PC-9 (cell line): ENCODE measurements at places on chromosomes 3 and 15.

DNA sequence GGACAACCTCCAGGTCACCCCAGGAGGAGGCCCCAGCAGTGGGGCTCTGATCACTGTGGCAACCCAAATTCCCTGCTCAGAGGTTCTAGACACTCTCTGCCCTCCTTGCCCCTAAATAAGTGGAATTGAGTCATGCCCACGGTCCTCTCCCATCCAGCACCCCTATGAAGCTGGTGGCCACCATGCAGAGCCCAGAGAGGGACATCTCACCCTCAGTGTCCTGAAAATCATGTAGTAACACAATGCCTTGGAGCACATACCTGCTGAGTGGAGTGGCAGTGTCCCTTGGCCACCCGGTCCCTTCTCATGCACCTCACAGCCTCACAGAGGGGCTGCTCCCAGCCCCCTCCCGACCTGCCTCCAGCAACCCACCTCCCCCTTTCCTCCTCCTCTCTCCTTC, 114.3 kb upstream of the MEF2A start:
- no peak for DNase-seq

DNA sequence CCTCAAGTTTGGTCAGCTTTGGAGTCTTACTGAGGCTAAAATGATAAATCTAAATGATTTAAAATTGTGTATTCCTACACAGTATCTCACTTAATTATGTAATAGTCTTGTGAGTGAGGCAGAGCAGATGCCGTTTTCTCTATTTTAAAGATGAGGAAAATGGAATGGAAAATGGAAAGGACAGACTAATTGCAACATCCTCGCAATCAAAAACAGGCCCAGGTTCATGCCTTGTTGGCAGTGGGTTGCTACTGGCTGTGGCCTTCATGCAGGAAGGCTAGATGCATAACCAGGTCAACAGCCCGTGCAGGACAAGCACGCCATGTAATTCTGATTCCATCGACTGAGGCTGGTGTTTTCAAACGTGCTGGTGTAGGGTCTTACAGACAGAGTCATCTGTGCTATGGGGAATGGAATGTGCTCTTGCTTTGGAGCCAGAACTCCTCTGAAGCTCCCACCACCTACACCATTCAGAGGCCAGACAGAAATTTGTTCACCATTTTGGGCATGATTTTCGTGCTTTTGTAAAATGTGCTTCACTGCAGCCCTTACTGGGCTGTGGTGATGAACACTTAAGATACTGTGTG, 37.9 kb downstream of the MLH1 start:
- DNase-seq = no peak

DNA sequence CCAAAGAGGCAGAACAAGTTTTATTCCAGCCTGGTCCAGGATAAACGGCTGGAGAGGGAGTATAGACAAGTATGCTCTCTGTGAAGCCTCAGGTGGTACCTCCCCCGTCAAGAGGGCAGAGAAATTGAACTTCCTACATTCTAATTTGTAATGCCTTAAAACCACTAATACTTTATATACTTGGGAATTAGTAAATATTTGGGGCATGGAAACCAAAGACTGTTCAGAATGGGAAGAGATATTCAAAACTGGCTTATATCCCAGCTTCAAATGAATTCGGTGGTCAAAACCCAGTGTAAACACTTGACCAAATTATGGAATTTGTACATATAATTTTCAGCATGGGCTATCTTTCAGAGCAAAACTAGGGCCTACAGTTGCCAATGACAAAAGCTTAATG, 122.6 kb downstream of the FBN1 start:
- no peak for DNase-seq

GRCh38 chr3:24640330-24640877, 145.8 kb upstream of the THRB start:
- DNase-seq = peak; percentile 6

- no peak for DNase-seq
These were observed 87.6 kb downstream of the BDH1 start for GRCh38 chr3:197468167-197468566.

GRCh38 chr3:167813169-167814123, 77.9 kb downstream of the SERPINI1 start:
- no peak for DNase-seq

GRCh38 chr3:42778644-42779043, 5.6 kb upstream of the CCDC13 start:
- DNase-seq = no peak

DNA sequence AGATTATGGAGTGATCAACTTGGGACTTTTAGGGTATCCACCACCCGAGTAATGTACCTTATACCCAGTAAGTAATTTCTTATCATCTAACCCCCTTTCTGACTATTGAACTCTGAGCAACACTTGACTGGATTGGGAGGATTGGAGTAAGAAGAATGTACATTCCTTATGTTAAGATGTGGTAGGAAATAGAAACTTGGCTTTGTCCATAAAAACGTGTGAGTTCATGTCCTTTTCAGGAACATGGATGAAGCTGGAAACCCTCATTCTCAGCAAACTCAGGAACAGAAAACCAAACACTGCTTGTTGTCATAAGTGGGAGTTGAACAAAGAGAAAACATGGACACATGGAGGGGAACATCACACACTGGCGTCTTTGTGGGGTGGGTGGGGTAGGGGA, 112.3 kb downstream of the PTPRG start:
- DNase-seq = no peak
